ENCODE measurements at places on chromosomes 5 and 9. TPM values are rescaled to one million over a fixed set of nuclear protein-coding genes. Genes with fewer than 3 reads are reported as not detected.
A peak's percentile ranks its signal among the peaks of the same experiment; 100 is the strongest.

GRCh38 chr5:133845271-133845670 lies 123.2 kb downstream of the C5orf15 start:
- no peak for DNase-seq

GRCh38 chr5:54362992-54363625 lies 52.7 kb upstream of the ARL15 start:
- no peak for DNase-seq

DNA sequence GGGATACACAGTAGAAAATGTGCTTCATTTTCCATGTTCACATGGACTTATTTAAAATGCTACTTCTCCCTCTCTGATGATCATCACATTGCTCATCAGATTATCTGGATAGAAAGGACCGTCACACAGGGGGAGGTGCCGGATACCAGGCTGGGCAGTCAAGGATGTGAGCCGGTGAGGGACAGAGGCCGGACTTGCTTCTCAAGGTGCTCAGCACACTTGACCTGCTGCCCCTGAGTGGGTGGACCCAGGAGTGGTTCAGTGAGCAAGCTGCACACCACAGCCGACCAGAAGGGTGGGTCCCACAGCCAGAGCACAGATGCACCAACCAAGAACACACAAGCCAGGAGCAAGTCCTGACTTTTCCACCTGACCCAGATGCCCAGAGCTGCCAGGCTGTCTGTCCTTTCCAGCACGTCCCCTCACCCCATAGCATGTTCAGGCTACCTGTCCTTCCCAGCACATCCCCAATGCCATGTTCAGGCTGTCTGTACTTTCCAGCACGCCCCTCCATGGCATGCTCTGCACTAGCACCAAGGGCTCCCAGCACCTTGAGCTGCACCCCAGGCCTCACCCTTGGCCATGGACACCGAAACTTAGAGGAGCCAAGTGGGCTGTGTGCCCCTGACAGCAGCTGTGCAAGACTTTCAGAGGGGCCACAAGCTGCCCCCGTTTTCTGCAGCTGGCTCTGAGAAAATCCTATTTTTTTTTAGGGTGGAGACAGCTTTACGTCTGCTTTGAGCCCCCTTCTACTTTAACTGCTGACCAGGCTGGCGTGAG lies 77.8 kb downstream of the SECISBP2 start:
- no peak for DNase-seq

NAA35 gene
- total RNA-seq, result 23.4 TPM

DNA sequence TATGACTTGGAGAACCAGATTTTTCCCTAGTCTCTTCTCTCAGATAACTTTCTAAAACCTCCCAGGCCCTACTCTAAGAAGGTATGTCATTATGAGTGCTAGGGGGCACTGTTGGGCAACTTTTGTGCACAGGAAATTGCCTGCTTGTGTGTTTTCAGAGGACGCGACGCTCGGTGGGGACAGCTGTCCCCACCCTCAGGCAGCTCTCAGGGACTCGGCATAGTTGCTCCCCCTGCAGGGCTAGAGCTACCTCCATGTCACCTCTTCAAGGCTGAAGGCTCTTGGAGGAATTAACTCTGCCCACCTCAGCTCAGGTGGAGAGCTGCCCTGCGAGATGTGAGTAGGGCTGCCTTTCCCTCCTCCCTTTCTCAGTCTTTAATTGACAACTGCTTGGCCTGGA lies 10.2 kb upstream of the TIFAB start:
- peak; percentile 82 for DNase-seq

- DNase-seq, result no peak
Measured at GRCh38 chr5:57455511-57456455, 26.8 kb downstream of the ACTBL2 start.

DNA sequence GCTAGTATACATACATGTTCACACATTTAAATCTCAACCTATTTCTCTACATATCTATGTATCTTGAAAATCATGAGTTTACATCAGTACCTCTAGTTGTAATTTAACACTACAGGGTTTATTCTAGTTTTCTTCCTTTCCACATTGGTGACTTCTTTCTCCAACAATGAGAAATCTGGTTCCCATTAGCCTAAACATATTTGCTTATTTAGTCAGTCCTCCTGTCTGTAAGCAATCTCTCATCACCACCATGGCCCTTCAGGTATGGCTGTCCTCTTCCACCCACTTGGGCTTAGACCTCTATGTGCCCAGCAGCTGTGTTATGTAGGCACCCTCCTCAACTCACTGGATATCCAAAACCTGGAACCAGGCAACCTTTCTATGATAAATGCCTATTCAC lies 8.0 kb upstream of the SPATA31D1 start:
- no peak for DNase-seq

DNA sequence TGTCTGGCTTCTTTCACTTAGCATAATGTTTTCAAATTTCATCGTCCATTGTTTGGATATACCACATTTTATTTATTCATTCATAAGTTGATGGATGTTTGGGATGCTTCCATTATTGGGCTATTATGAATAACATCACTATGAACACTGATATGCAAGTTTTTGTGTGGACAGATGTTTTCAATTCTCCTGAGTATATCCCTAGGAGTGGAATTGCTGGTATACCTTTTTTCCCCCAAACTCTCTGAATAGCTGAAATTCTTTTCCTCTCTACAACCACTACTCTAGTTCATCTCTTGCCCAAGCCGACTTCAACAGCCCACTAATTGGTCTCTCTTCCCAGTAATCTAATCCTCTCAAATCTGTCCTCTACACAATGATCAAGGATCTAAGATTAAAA lies 4.7 kb upstream of the ZFR start:
- no peak for DNase-seq

DNA sequence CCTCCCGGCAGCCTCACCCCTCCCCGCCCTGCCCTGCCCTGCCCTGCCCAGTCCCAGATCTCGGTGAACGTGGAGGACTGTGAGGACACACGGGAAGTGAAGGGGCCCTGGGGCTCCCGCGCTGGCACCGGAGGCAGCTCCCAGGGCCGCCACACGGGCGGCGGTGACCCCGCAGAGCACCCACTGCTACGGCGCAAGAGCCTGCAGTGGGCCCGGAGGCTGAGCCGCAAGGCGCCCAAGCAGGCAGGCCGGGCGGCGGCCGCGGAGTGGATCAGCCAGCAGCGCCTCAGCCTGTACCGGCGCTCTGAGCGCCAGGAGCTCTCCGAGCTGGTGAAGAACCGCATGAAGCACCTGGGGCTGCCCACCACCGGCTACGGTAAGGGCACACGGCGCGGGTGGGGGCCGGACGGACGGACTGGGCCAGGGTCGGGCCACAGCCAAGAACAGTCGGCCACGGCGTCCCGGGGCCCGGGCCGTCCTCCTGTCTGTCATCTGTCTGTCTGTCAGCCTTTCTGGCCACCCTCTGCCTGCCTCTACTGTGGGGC lies 84.2 kb downstream of the KCNT1 start:
- DNase-seq, result no peak

C9orf153 gene
- total RNA-seq, result 0.34 TPM

GRCh38 chr5:57779383-57780223 lies 297.0 kb upstream of the ACTBL2 start:
- peak; percentile 26 for DNase-seq

DNA sequence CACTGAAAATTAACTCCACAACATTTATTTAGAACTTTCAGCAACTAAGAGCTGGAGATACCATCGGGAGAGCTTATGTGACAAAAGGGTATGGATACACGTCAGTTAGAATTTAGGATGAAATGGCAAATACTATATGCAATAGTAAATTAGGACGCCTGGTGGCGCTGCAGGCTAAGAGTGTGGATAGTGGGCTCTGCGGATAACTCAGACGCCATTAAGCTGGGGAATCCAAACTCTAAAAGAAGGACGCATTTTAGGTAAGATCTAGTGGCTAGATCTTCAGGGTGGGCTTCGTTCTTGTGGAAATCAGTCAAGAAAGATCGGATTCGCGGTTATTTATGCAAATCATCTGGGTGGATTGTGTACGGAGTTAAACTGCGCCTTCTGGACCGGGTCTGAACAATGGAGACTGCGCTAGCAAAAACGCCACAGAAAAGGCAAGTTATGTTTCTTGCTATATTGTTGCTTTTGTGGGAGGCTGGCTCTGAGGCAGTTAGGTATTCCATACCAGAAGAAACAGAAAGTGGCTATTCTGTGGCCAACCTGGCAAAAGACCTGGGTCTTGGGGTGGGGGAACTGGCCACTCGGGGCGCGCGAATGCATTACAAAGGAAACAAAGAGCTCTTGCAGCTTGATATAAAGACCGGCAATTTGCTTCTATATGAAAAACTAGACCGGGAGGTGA lies at the start of gene PCDHB5:
Gene PCDHB5 (plus strand): TSS at position 177 of the 688 bp plus-strand sequence. CDS start 229 bp downstream, at position 406.
- DNase-seq, result no peak

GRCh38 chr5:68129364-68129763 lies 86.2 kb upstream of the PIK3R1 start:
- DNase-seq, result no peak

GRCh38 chr5:10726913-10727517 lies 34.0 kb downstream of the DAP start:
- DNase-seq, result no peak

Measured in activated CD8-positive, alpha-beta T cell treated with anti-CD3 and anti-CD28 coated beads, Interleukin-2, amount 10 ng/mL, durations not matched to agents 7 days and 5 days (primary cell).